Activated CD8-positive, alpha-beta memory T cell treated with anti-CD3 and anti-CD28 coated beads for 4 hours (primary cell): ENCODE measurements at places on chromosomes 1 and 21.

DNA sequence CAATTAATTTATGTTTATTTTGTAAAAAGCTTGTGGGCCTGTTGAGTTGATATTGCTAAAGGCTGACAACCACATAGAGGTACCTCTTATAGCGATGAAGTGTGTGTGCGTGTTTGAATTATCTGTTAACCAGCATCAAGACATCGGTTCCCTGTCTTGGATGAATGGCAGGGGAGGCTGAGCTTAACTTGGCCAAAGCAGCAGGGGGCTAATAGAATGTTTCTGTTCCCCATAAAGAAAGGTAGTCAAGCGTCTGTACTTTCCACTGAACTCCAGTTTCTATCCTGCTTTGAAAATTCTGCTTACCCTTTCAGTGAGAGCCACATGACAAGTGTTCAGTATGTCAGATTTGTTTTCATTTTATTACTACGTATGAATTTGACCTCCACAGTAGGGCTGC is 63.0 kb downstream of the ROR1 start:
- DNase-seq: no peak

DNA sequence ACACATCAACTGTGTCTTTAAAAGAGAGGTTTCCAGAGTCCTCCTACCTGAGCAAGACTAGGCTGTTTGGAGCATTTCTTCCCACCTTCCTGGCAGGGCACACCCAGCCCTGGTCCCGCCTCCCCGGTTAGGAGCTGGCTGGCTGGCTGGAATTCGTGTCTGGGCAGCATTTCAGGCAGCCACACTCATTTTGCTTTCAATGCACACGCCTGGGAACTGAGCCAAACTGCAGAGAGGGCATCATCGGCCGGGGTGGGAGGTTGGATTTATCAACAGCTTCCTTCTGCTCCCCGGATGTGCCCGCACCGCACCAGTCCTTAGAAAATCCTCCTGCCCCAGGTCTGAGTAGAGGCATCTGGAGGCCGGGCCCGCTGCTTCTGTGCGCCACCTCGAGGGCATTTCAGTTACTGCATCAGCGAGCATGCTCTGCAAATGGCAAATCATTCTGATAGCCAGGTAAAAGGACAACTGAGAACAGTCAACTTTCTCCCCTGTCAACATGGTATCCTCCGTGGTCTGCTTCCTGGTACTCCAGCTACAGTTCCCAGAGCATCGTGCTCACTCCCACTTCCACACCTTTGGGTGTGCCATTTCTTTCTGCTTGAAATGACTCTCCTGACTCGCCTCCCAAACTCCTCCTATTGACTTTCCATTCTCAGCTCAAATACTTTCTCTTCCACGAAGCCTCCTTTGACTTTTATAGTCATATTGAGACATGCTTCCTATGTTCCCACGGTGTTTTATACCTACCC is 20.6 kb downstream of the TCEA3 start:
- DNase-seq: peak; percentile 58

GRCh38 chr1:209595599-209596285 is 12.2 kb downstream of the CAMK1G start:
- no peak for DNase-seq

DNA sequence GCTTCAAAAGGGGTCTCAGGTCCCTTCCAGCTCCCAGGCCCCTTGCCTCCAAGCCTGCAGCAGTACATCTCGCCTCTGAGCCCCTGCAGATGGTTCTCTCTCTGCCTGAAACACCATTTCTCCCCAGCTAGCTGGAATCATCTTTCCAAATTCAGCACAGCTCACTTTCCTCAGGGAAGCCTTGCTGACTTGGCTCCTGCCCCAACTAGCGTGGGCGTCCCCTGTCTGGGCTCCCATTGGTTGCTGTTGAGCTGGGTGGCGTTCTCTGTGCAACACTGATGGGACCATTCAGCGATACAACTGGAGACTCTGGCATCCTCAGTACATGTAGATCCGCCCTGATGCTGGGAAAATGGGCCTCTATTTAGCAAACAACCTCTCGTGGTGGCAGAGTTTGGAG is 141.3 kb upstream of the IGSF21 start:
- no peak for DNase-seq

- no peak for DNase-seq
Measured at GRCh38 chr1:229953736-229954326, 113.2 kb upstream of the GALNT2 start.

- DNase-seq: peak; percentile 77
Measured at GRCh38 chr1:28886731-28887418, 27.5 kb upstream of the EPB41 start.

DNA sequence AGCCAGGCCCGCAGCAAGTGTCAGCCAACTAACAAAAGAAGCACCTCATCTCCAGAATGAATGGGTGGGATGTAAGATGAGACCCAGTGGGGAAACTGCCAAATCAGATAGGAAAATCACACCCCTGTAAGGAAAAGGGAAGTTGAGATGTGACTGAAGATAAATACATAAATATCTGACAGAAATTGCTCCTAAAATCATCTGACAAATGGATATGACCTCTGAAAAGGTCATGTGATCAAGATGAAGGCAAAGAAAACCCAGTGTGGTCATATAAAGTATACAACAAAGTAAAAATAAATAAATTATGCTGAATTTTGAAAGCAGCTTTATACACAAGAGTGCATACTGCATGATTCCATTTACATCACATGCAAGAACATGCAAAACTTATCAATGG is 12.7 kb downstream of the SIPA1L2 start:
- no peak for DNase-seq

GRCh38 chr1:41876576-41877445 is 41.9 kb downstream of the HIVEP3 start:
- no peak for DNase-seq

DNA sequence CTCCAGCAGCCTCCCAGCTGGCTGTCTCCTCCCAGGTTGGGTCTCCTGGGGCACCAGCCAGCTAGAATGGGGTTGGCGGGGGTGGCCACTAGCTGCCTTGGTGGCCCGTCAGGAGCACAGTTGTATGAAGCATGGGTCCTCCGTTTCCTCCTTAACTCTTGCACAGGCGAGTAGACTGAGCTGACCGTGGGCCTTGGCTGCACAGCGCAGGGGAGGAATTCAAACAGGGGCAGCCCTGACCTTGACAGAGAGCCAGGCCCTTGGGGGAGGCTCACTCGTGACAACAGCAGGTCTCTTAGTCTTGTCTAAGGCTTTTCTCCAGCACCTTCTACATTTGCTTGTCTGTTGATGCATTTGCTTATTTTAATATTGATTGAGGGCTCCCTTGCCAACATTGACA is 114.1 kb downstream of the PRDM2 start:
- no peak for DNase-seq

- DNase-seq: no peak
Measured at GRCh38 chr1:74502858-74503257, 9.6 kb downstream of the LRRC53 start.

DNA sequence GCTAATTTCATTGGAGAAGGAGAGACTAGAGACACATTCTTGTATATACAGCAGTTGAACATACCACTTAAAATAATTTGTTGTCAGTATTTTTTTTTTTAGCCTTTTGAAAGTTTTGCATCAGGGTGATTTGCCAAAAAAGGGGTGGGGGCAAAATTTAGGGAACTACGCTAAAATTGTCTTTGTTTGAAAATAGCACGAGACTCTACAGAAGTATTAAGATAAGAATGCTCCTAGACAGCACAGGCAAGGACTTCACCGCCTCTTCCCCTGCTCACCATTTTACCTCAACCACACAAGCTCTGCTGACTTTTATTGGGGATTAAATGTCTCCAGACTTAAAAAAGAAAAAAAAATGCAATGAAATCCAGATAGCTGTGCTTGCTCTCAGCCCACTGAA is 236.1 kb upstream of the USP25 start:
- DNase-seq: no peak

GRCh38 chr1:156690675-156691036 is 13.4 kb upstream of the NES start:
- DNase-seq: no peak

DNA sequence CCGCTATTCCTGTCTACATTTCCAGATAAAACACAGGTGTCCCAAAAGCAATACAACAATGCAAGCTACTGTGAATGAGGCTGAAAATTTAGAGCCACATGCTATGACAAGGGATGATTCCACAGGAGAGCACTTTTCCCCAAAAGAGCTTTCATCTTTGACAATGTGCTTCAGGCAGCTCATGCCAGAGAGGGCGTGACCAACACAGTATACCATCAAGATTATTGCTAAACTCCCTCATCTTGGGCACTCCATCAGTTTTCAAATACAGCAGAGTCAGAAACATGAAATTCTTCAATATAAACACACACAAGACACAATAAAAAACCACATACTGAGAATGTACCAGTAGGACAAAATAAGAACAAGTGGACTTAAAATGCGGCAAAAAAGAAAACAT is 6.7 kb downstream of the GON4L start:
- no peak for DNase-seq

GRCh38 chr1:113307771-113308445 is 82.4 kb upstream of the MAGI3 start:
- DNase-seq: no peak

GRCh38 chr1:12546771-12547585 is 71.0 kb downstream of the DHRS3 start:
- no peak for DNase-seq
